ENCODE measurements at places on chromosomes 6 and 20.

DNA sequence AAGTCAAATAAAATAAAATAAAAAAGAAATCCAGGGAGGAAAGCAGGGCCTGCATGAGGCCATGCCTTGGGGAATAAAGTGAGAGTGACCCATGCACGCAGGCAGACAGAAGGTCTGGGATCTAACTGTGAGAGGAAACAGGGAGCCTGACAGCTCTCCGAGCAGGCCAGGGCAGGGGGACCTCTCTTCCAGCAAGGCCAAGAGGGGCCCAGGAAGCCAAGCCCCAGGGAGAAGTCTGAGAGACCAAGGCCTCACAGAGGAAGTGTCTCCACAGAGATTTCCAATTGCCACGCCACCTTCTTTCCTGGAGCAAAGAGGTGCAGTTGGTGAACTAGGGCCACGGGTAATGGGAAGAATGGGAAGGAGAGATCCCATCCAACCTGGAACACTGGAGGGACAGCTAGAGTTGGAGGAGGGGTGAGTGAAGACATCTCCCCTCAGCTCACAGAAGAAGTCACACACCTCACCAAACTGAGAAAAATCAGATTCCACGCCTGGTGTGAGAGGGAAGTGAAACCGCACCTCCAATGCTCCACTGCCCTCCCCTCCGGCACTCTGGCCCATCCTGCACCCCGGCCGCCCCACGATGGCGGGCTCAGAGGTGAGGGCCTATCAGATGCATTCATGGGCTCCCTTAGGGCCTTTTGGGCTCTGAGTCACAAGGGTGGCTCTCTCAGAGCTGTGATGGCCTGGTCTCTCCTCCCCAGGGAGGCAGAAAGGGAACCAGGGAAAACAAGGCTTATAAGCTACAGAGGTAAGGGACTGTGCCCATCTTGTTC lies 25.1 kb upstream of the TAF8 start:
- DNase-seq, result no peak

DNA sequence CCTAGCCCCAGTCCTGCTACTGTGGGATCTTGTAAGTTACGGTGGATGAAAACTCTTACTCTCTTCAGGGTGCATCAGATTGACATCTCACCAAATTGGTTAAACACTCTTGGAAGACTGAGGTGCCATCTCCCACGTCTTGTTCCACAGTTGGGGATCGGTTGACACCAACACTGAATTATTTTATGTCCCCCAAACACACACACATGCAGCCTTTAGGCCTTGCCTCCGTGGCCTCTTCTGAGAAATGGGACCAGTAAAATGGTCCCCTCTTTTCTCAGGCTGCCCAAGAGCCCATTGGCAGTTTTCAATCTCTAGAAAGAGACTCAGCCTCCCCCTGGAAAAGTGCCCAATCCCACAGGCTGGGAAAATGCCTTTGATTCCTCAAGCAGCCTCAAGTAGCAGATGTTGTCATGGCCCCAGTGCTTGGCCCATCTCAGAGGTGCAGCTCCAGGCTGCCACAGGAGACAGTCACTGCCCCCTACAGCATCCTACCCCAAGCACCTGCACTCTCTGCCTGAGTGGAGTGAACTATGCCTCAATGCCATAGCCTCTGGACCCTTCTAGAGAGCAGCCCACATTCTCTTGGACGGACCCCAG lies 163.9 kb downstream of the ANKRD60 start:
- DNase-seq, result no peak

DNA sequence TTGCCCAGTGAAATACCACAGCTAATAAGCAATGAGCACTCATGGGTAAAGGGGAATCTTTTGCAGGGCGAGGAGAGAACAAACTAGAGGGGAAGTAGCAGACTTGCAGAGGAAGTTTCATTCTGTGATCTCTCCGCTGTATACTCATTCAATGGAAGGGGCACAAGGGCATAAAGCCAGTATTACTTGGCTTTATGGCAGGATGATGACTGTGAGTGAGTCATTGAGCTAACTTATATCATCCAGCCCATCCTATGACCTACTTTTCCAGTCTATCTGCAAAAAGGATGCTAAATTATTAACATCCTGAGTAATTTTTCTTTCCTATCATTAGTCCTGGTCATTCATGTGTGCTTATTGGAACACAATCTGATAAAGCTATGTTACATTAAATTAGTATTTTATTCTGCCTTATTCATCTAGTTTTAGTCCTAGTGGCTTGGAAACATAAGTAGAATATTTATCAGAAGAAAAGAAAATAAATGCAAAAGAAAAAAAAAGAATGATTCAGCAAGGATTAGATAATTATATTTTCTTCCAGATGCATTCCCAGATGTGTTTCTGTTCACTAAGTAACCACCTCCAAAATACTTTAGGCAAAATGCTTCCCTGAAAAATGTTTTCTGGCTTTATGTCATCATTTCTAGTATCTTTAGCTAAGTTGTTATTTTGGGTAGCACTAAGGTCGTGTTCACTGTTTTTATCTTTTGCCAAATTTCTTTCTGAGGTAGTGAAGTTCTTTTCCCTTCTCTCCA lies 471.7 kb downstream of the CDKAL1 start:
- DNase-seq, result no peak

DNA sequence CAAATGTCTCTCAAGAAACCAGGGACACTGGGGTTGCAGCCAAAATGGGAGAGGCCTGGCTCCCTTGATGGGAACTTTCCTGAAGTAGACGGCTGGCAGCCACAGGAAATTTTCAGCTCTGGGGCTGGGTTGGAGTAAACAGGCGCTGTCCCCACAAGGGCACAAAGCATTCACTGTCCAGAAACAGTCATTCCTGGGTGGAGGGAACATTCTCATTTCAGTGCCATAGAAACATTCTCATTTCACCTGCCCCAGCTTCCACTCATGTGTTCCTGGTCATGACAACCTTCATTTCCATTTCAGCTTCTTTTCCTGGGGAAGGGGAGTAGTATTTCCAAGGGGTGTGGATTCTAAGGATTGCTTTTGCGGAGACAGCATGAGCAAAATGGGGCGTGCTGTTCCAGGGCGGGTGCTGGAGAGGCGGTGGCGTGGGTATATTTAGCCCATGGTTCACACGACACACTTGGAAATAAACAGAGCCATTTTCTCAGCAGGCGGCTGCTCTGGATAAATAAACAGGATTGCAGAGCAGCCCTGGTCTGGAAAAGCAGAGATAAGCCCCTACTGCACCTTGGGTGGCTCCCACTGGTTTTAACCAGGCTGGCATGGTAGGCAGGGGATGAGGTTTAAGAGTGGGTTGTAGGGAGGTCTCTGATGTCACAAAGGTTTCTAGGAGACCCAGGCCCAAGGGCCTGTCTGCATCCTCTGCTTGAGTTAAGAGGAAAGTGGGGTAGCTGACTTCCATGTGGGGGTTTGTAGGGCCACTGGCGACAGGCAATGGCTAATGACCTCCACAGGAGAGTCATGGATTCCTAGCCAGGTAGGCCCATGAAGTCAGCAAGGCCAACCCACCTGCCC lies 32.9 kb downstream of the COX4I2 start:
- no peak for DNase-seq

GRCh38 chr20:47985092-47985850 lies 200.0 kb upstream of the SULF2 start:
- no peak for DNase-seq

- DNase-seq, result no peak
Observed at GRCh38 chr6:99402448-99402847, 8.5 kb upstream of the COQ3 start.

DNA sequence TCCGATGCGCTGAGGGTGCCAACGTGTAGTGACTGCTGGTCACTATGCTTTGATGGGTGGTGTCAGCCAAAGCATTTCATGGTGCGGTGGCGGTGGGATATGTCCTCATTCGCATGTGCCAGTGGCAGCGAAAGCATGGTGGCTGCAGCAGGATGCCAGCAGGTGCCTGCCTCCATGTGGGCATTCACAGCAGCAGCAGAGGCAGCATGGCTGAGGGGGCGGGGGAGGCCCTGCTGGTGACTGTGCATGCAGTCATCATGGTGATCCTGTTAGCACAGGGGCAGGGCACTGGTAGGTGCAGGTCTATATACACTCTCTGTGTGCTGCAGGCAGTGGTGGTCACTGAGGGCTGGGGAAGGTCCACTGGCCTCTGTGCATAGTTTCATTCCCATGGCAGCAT lies 22.0 kb downstream of the FIG4 start:
- DNase-seq, result no peak

DNA sequence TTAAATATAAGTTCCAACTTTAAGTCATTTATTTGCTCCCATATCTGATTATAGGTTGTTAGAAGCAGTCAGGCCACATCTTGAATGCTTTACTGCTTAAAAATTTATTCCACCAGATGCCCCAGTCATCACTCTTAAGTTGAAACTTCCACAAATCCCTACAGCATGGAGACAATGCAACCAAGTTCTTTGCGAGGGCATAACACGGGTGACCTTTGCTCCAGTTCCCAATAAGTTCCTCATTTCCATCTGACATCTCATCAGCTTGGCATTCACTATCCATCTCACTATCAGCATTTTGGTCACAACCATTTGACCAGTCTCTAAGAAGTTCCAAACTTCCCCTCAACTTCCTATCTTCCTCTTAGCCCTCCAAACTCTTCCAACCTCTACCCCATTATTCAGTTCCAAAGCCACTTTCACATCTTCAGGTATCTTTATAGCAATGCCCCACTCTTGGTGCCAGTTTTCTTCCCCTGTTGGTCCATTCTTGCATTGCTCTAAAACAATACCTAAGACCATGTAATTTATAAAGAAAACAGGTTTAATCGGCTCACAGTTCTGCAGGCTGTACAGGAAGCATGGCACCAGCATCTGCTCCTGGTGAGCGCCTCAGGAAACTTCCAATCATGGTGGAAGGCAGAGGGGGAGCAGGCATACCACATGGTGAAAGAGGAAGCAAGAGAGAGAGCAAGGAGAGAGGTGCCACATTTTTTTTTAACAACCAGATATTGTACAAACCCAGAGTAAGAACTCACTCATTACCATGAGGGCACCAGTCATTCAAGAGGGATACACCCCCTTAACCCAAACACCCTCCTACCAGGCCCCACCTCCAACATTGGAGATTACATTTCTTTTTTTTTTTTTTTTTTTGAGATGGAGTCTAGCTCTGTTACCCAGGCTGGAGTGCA lies 15.9 kb upstream of the ITPR3 start:
- no peak for DNase-seq

DNA sequence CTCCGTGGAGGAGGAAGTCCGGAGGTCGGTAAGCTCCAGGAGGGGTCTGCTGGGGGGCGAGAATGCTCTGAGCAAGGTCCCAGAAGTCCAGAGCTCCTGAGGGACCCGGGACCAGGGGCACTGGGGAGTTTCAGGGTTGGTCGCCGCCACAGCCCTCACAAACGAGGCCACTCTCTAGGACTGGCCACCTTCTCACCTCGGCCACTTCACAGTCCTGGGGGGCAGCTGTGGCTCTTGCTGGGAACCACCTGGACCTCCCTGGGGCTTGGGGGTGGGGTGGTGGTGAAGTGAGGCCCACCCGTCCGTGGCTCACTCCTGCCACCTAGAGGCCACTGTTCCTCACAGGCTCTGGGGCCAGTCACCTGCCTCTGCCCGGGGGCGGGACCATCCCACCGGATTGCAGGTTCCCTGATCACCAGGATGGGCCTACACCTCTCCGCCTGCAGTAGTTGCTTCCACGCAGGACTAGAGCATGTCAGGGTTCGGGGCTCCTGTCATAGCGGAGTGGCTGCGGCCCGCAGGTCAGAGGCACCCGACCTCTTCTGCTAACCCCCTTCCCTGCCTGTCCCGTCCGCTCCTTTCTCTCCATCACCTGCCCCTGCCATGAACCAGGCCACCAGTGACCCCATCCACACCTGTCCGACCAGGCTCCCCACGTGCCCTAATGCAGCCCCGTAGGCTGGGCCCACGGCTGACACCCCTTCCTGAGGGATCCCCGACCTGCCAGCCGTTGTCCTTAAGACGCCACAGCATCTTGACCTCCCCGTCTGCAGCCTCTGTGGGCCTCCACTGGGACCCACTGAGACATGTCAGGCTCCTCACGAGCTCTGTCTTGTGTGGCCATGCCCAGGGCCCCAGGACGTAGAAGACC lies 5.1 kb upstream of the TCEA2 start:
- peak; percentile 73 for DNase-seq

DNA sequence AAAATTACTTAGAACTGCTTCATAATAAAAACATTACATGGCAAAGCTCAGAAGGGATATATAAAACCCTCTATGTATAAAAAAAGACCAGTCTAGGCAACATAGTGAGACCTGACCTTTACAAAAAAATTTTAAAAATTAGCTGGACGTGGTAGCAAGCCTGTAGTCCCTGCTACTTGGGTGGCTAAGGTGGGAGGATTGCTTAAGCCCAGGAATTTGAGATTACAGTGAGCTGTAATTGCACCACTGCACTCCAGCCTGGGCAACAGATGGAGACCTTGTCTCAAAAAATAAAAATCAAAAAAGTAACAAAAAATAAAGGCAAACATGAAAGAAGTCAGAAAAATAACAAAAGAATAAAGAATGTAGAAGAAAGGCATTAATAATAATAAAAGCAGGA lies 21.5 kb upstream of the TPD52L1 start:
- no peak for DNase-seq

GRCh38 chr20:44967207-44967807 lies 995 bp downstream of the STK4 start:
- no peak for DNase-seq

GRCh38 chr6:124941259-124941658 lies 21.0 kb upstream of the RNF217 start:
- no peak for DNase-seq

Measured in stimulated activated CD4-positive, alpha-beta T cell treated with anti-CD3 and anti-CD28 coated beads, Interleukin-1b, Interleukin-23, amount 100 ng/mL, for 1 hour (primary cell).